ENCODE measurements at places on chromosomes 6 and 20. TPM values are rescaled to one million over a fixed set of nuclear protein-coding genes. Genes with fewer than 3 reads are reported as not detected.

- H3K4me1 ChIP-seq: no peaks in the 10 kb centered on the region
- DNase-seq: no peak
- peaks cover 3% of the 10 kb centered on the region for H3K27me3 ChIP-seq
- no peaks in the 10 kb centered on the region for H3K36me3 ChIP-seq
Observed at GRCh38 chr20:24506696-24507095, 37.3 kb downstream of the SYNDIG1 start.

DNA sequence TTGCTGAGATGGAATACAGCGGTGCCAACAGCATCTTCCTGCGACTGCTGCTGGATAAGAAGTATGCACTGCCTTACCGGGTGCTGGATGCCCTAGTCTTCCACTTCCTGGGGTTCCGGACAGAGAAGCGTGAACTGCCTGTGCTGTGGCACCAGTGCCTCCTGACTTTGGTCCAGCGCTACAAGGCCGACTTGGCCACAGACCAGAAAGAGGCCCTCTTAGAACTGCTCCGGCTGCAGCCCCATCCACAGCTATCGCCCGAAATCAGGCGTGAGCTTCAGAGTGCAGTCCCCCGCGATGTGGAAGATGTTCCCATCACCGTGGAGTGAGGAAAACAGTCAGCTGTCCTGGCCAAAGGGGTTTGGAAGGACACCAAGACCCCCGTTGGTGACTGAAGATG, 9.2 kb downstream of the CCND3 start:
- H3K36me3 ChIP-seq: peaks cover 28% of the 10 kb centered on the region
- H3K4me1 ChIP-seq: peaks cover 72% of the 10 kb centered on the region
- no peak overlapping the region for H3K4me3 ChIP-seq
- H3K27me3 ChIP-seq: peaks cover 5% of the 10 kb centered on the region
- DNase-seq: no peak

DNA sequence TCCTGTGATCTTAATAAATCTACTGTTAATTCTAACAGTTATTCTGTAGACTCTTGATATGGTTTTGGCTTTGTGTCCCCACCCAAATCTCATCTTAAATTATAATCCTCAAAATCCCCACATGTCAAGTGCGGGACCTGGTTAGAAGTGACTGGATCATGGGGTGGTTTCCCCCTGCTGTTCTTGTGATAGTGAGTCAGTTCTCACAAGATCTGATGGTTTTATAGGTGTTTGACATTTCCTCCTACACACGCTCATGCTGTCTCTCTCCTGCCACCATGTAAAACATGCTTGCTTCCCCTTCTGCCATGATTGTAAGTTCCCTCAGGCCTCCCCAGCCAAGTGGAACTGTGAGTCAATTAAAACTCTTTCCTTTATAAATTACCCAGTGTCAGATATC, 10.5 kb upstream of the EPB41L2 start:
- H3K4me1 ChIP-seq: no peaks in the 10 kb centered on the region
- H3K27ac ChIP-seq: no peak overlapping the region
- H3K27me3 ChIP-seq: peaks cover 3% of the 10 kb centered on the region
- no peaks in the 10 kb centered on the region for H3K36me3 ChIP-seq
- DNase-seq: no peak
- no peak overlapping the region for H3K4me3 ChIP-seq

DNA sequence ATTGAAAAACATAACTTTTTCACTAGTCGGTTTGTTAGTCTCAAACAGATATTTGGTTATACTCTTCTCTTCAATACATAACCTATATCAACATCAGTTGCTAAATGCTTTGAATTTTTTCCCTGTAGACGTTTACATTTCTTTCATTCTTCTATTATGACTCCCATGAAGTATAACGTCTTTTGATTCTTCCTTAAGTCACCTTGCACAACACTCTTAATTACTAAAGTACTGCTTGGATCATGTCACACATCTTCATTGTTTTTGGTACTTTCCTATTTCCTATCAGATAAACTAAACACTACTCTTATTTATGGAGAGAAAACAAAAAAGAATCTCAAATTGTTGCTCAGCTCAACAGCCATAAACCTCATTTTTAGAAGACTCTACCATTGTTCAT, 23.0 kb upstream of the BMP5 start:
- H3K4me1 ChIP-seq: no peaks in the 10 kb centered on the region
- no peaks in the 10 kb centered on the region for H3K36me3 ChIP-seq
- H3K4me3 ChIP-seq: no peak overlapping the region
- no peak for DNase-seq
- H3K27me3 ChIP-seq: no peaks in the 10 kb centered on the region

- no peak overlapping the region for H3K4me3 ChIP-seq
- H3K4me1 ChIP-seq: no peaks in the 10 kb centered on the region
- H3K36me3 ChIP-seq: no peaks in the 10 kb centered on the region
- H3K27me3 ChIP-seq: no peaks in the 10 kb centered on the region
- H3K27ac ChIP-seq: no peak overlapping the region
- DNase-seq: no peak
Observed at GRCh38 chr20:16007962-16008361, 565.3 kb downstream of the KIF16B start.

- no peak for DNase-seq
- H3K4me1 ChIP-seq: peaks cover 25% of the 10 kb centered on the region
- no peak overlapping the region for H3K4me3 ChIP-seq
- H3K27me3 ChIP-seq: peaks cover 5% of the 10 kb centered on the region
- no peak overlapping the region for H3K27ac ChIP-seq
Observed at GRCh38 chr20:4798010-4798409, 76.3 kb downstream of the PRND start.

DNA sequence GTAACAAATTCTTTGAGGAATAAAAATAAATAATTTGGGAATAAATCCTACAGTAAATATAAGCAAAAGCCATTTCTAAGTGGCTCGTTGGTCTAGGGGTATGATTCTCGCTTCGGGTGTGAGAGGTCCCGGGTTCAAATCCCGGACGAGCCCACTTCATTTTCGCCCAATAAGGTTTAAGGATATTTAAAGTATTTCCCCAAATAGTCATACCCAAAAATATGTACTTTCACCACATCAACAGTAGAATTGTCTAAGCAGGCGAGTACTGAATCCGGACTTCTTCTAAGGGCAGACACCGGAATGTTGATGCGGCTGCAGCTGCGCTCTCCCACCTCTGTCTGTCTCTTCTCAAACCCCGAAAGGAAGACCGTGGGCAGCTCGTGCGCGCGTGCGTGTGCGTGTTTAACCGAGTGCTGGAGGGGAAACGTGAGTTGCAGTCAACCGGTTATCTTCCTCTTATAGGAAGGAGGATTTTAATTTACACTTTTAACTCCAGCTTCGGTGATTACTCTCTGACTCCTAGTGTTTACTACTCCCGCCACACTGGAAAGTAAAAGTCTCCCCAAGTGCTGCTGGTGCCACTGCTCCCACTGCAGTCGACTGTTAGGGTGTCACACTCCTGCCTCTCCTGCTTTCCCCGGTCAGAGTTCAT, 155.7 kb upstream of the PRSS16 start:
- no peak for DNase-seq
- no peaks in the 10 kb centered on the region for H3K36me3 ChIP-seq
- H3K4me1 ChIP-seq: peaks cover 6% of the 10 kb centered on the region
- H3K27me3 ChIP-seq: peaks cover 16% of the 10 kb centered on the region
- H3K4me3 ChIP-seq: peak overlapping the region; percentile 53

- no peak overlapping the region for H3K4me3 ChIP-seq
- no peak overlapping the region for H3K27ac ChIP-seq
- H3K27me3 ChIP-seq: peaks cover 7% of the 10 kb centered on the region
- no peaks in the 10 kb centered on the region for H3K4me1 ChIP-seq
- no peak for DNase-seq
Observed at GRCh38 chr6:15922510-15923250, 206.2 kb upstream of the MYLIP start.

GRCh38 chr20:7994809-7995208, 24.8 kb downstream of the TMX4 start:
- H3K27me3 ChIP-seq: peaks cover 2% of the 10 kb centered on the region
- no peak overlapping the region for H3K27ac ChIP-seq
- no peak for DNase-seq
- peaks cover 28% of the 10 kb centered on the region for H3K36me3 ChIP-seq

GRCh38 chr6:137750297-137750696, 116.8 kb upstream of the TNFAIP3 start:
- peaks cover 5% of the 10 kb centered on the region for H3K27me3 ChIP-seq
- H3K36me3 ChIP-seq: no peaks in the 10 kb centered on the region
- H3K27ac ChIP-seq: peak overlapping the region; percentile 63
- H3K4me1 ChIP-seq: peaks cover 18% of the 10 kb centered on the region
- no peak for DNase-seq

DNA sequence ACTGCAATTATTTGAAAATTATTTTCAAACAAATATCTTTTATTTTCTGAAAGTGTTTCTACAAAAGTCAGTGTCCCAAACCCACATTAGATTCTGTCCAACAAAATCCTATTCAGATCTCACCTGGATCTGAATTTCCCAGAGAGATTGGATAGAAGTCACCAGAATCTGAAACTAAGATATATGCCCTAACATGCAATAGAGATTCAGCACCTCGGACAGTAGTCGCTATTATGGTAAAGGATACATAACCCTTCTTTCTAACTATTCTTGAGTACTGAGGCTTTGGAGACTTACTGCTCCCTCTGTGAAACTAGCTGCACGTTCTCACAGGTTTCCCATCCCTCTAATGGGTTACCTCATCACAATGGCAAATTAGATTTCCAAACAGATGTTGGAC, 151.4 kb downstream of the ID4 start:
- no peak overlapping the region for H3K27ac ChIP-seq
- DNase-seq: no peak
- H3K4me3 ChIP-seq: no peak overlapping the region

Gene TGM3
- not detected for polyA plus RNA-seq

Gene BHLHE23
- polyA plus RNA-seq: not detected

Gene SLCO4A1
- polyA plus RNA-seq: not detected

Gene NMBR
- not detected for polyA plus RNA-seq

Gene RAMACL
- polyA plus RNA-seq: 0.58 TPM

Gene CDH4
- polyA plus RNA-seq: not detected

Gene VSTM2L
- polyA plus RNA-seq: not detected
